ENCODE measurements at places on chromosomes 4 and X.

DNA sequence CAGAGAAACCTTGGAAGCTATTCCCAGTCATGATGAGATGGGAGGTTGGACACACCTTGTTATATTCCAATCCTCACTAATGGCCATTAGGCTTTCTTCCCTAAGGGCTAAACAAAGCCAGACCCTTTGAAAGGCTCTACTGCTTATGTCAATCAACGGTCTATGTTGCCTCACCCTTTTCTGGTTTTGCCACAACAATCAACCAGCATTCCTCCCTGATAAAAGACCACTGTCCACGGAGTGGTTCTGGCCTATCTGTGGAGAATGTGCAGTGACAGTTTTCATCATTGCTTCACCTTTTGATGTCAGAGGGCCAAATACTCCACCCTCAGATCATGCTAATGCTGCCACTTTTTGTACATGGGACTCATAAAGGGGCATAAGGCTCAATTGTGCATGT, 913.4 kb downstream of the RPA4 start:
- no peak for DNase-seq

DNA sequence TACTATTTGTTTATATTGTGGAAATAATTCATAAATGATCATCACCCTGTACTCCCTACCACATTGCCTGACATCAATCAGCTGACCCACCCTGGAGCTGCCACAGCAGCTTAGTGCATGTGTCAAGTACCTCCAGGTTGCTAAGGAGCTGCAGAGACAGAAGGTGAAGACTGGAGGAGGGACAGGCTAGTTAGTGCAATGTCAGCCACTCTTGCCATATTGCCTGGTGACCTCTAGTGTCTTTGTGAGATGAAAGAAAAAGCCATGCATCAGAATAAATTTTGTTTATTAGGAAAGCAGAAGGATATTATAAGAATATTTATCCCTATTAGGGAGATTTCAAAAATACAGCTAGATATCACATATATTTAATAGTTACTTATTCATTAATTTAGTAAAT, 243.9 kb upstream of the FAT4 start:
- DNase-seq, result no peak

GRCh38 chr4:186144198-186144945, 39.9 kb downstream of the FAM149A start:
- DNase-seq, result no peak

DNA sequence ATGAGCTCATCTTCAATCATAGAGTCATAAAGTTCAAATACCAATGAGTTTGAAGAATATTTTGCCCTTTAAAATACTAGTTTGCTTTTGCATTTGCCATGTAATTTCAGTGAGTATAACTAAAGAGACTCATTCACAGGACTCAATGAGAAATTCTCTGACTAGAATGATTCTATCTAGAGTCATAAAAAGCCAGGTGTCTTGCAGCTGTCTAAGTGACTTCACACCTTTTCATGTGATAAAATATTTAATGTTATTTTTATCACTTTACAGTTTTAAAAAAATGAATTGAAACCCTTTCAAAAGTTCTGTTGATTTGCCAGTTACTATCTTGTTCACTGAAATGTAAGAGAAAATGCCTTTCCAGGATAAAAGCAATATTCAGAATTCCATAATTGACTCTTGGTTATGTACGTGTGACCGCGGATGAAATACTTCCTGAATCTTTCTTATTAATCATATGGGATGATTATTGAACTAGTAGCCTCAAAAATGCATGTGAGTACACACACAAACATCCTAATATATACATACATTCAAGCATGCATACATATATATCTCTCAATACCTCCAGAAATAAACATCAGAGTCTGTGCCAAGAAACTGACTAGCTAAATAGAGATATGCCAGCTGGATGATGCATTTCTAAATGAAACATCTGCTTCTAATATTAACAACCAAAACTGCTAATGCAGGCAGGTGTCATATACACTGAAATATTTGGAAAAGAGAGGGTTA, 87.0 kb downstream of the GABRB1 start:
- DNase-seq, result no peak

- DNase-seq, result no peak
Measured at GRCh38 chr4:66629927-66630326, 915.4 kb downstream of the CENPC start.

Data from SHP77 treated with DMSO at 0.1 percent for 48 hours (cell line).